ENCODE measurements at places on chromosomes 7 and 10.
A peak's percentile ranks its signal among the peaks of the same experiment; 100 is the strongest.

- no peak for DNase-seq
Observed at GRCh38 chr10:84333864-84334451, 5.6 kb downstream of the CCSER2 start.

DNA sequence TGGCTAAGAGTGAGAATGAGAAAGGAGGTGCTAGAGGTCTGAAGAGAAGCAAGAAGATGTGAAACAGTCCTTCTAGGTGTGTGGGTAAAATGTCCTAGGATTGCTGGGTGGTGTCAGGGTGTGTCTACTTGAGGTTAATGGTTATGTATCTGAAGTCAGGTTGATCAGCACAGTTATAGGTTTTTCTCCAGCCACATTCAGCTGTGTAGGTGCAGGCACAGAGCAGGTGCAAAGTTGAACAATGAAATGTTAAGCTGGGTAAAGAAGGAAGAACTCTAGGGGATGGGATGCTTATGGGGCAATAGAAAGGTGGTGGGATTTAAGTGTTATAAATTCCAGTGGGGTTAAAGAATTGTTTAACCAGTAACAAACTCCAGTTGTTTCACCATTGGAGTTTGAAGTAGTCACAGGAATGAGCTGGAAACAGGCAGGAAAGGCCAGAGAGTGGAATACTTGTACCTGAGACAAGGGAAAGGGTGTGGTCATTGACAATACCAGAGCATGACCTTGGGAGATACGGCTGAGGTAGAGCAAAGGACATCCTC, 200.4 kb upstream of the YAE1 start:
- DNase-seq: no peak

DNA sequence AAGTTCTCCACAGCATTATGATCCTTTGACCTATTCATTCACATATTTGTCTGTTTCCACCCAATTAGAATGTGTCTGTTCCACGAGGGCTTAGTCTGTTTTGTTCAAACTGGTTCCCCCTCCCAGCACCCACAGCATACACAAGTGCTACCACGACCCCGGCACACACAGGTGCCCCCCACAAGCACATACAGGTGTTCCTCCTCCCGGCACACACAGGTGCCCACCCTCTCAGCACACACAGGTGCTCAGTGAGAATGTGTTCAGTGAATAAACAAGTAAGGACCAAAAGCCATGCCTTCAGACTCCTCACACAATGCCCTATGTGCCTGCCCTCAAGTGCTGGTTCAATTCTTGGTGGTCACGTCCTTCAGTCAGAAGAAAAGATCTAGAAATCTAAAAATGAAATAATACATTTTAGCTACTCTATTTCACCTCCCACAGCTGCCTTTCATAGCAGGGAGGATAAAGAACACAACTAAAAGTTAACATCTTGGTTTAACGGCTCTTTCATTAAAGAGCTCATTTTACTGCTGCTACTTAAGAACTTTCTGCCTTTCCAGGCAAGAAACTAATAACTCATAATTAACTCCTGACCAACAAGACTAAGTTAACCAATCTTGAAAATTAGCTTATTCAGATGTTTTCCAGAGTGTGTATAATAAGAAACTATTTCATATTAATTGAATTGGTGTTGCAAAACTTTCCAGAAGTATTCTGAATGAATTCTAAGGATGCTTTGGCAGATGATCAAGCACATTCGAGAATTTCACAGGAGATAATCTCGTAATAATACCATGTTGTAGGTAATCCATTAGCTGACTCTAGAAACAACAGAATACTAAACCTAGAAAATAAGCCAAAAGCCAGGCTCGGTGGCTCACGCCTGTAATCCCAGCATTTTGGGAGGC, 2.3 kb downstream of the DNMBP start:
- no peak for DNase-seq

GRCh38 chr10:68302503-68302823, 29.4 kb upstream of the HNRNPH3 start:
- no peak for DNase-seq

GRCh38 chr10:86751477-86751876, 4.9 kb upstream of the BMPR1A start:
- no peak for DNase-seq

DNA sequence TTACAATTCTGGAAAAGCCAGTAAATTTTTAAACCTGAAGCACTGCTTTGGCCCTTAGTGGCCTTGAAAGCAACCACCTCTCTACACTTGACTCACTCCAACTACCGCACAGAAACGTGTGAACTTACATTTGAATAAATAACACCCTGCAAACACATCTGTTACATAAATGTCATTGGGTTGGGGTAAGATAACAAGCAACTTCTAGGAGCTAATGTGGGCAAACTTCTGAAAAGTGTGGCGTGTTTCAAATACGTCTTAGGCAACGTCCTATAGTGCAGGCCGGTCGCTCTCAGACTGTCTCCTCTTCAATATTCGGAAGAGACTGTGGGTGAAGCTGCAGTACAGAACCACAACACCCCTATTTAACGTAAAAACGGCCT, 474 bp downstream of the ORC5 start:
- DNase-seq: no peak

GRCh38 chr7:11170175-11170574, 196.5 kb downstream of the PHF14 start:
- no peak for DNase-seq

GRCh38 chr10:79187121-79187940, 118.6 kb downstream of the ZMIZ1 start:
- DNase-seq: no peak

GRCh38 chr7:86644282-86645224, 844 bp downstream of the GRM3 start:
- peak; percentile 25 for DNase-seq

DNA sequence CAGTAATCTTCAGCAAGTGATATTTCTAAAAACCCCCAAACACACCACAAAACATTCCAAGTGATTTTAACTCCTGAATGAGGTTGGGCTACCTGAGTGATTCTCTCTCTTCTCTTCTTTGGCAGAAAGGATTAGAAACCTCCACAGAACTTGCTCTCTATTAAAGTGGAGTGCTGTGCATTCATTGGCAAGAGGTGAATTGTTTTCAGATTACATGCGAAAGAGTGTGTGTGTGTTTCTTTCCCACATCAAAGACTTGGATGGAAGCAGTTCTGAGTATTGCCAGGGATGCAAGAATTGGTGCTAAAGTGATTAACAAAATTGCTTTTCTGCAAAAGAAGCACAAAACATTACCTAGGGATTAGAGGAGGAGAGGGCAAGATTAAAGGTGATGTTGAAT, 13.1 kb upstream of the FBXW4 start:
- DNase-seq: no peak

- DNase-seq: no peak
Observed at GRCh38 chr7:40996233-40996677, 706.6 kb downstream of the INHBA start.

- no peak for DNase-seq
Observed at GRCh38 chr7:73901231-73901822, 40.4 kb downstream of the TMEM270 start.

GRCh38 chr7:539731-540411, 20.2 kb upstream of the PDGFA start:
- DNase-seq: no peak

GRCh38 chr10:23439961-23440889, 1.4 kb downstream of the OTUD1 start:
- DNase-seq: no peak

DNA sequence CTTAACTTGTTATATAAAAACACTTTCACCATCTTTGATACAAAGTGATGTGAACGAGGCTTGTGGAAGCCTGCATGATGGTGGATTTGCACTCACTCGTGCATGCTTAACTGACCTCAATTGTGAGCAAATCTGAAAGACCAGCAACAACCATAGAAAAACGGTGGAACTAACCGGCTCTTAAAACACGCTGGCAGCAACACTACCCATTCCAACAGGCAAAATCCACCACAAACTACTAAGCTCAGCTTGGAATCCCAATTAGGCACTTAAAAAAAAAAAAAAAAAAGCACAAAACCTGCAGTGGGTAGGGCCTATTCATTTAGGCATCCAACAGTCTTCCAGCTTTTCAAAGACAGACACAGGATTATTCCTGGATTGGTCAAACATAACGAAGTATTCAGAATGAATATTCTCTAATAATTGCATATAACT, 1.8 kb downstream of the GDI2 start:
- no peak for DNase-seq

DNA sequence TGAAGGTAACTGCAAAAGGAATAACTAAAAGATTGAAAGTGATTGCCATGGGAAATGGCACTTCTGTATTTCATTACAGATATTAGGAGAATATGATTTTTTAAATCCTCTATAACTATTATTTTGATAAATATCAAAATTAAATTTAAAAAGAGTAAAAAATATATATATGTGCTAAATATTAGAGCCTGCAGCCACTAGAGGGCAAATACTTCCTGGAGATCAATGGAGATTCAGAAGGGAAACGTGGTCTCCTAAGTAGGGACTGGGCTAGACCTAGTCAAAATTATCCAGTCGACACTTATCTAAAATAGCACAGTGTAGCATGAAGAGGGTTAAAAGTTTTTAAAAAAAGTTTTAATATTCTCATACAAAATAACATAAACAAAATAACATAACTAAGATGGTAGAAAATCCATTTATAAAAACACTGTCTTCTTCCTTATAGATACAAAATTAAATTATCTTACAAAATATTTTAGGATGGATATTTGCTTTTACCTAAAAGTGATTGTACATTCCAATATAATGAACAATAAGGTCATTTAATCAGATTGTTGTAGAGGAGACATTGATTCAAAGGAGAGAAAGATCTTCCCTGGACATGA, 434.3 kb downstream of the MDFIC start:
- DNase-seq: no peak

Measured in neural crest cell (in vitro differentiated cells).